ENCODE measurements at places on chromosomes 5 and 9. TPM values are rescaled to one million over a fixed set of nuclear protein-coding genes. Genes with fewer than 3 reads are reported as not detected.

- H3K4me3 ChIP-seq: no peak overlapping the region
- H3K27ac ChIP-seq: no peak overlapping the region
- H3K27me3 ChIP-seq: no peaks in the 10 kb centered on the region
- no peaks in the 10 kb centered on the region for H3K36me3 ChIP-seq
- peak; percentile 68 for DNase-seq
Observed at GRCh38 chr9:98993570-98993945, 49.9 kb downstream of the COL15A1 start.

- no peak for DNase-seq
- no peak overlapping the region for H3K27ac ChIP-seq
- no peak overlapping the region for H3K4me3 ChIP-seq
- no peaks in the 10 kb centered on the region for H3K4me1 ChIP-seq
Observed at GRCh38 chr5:2134543-2135292, 252.0 kb upstream of the IRX4 start.

GRCh38 chr5:81239613-81240012 lies 6.5 kb downstream of the CKMT2 start:
- H3K4me3 ChIP-seq: no peak overlapping the region
- H3K4me1 ChIP-seq: no peaks in the 10 kb centered on the region
- no peaks in the 10 kb centered on the region for H3K36me3 ChIP-seq
- no peak overlapping the region for H3K27ac ChIP-seq

GRCh38 chr5:89181546-89181945 lies 298.6 kb upstream of the MEF2C start:
- H3K4me1 ChIP-seq: no peaks in the 10 kb centered on the region
- H3K36me3 ChIP-seq: no peaks in the 10 kb centered on the region
- no peak for DNase-seq
- H3K27ac ChIP-seq: no peak overlapping the region
- no peak overlapping the region for H3K4me3 ChIP-seq

DNA sequence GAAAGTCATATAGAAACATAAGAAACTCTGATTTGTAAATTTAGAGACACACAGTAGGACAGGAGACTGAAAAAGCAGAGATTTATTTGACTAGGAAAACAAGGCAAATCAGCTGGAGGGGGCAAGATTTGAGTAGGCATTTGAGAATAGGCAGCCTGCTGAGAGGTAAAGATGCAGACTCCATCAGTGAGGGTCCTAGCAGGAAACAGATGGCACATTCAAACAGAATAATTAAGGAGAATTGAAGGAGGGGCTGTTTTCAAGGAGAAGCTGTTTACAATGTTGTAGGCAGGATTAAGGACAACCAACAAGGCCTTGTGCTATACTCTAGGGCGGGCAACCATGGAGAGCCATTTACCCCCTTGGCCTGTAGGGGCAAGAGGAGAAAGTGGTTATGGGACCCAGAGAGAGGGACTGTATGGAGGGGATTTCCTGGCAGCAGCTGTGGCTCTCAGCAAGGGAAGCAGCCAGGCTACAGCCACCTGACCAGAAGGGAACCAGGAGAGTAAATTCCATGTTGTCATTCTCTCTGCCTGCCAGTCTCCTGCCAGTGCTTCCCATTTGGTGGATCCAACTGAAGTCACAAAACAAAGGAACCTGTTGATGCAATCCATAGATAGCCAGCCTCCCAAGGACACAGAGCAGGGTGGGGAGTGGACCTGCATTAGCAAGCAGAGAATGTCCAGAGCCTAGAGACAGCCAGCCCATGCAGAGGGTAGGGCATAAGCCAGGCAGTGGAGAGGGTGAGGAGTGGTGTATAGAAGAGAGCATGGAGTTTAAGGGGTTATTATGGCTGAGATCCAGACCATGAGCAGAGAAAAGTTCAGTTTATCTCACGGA lies 38.2 kb downstream of the PAPPA start:
- no peak for DNase-seq
- no peaks in the 10 kb centered on the region for H3K4me1 ChIP-seq

- H3K36me3 ChIP-seq: peaks cover 1% of the 10 kb centered on the region
- H3K27me3 ChIP-seq: no peaks in the 10 kb centered on the region
- H3K4me3 ChIP-seq: no peak overlapping the region
- H3K27ac ChIP-seq: peak overlapping the region; percentile 3
- DNase-seq: peak; percentile 26
Observed at GRCh38 chr5:134851307-134851923, 5.6 kb downstream of the C5orf24 start.

DNA sequence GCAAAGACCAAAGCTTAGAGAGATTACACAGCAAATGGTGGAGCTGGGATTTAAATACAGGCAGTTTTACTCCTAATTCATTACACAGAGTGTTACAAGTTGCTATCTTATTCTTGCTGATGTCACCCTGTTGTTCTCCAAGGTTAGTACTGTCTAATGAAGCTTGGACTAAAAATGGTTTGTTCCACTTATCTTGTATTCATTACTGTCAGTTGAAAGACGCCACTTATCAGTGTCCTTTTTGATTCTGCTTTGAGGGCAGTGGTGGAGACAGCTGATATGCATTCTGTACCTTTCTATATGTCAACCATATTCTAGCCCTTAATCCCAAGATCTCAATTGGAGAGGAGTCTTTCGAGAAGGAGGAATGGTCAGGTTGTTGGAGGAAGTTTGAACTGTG lies 14.0 kb upstream of the DENND4C start:
- no peak for DNase-seq
- H3K27ac ChIP-seq: no peak overlapping the region
- H3K36me3 ChIP-seq: no peaks in the 10 kb centered on the region
- no peak overlapping the region for H3K4me3 ChIP-seq

- H3K4me3 ChIP-seq: peak overlapping the region; percentile 55
- peaks cover 31% of the 10 kb centered on the region for H3K36me3 ChIP-seq
- no peaks in the 10 kb centered on the region for H3K27me3 ChIP-seq
- peak overlapping the region; percentile 89 for H3K27ac ChIP-seq
- H3K4me1 ChIP-seq: peaks cover 98% of the 10 kb centered on the region
Observed at GRCh38 chr5:139670369-139671095, 22.4 kb downstream of the CXXC5 start.

Gene TTLL11
- total RNA-seq: 3.9 TPM

Gene FSTL4
- 6.7 TPM for total RNA-seq

Gene CCDC183
- total RNA-seq: 1.0 TPM

Gene IL4
- total RNA-seq: not detected
